Astrocyte (in vitro differentiated cells and primary cell): ENCODE measurements at places on chromosomes 1 and 21. TPM values are rescaled to one million over a fixed set of nuclear protein-coding genes. Genes with fewer than 3 reads are reported as not detected.

DNA sequence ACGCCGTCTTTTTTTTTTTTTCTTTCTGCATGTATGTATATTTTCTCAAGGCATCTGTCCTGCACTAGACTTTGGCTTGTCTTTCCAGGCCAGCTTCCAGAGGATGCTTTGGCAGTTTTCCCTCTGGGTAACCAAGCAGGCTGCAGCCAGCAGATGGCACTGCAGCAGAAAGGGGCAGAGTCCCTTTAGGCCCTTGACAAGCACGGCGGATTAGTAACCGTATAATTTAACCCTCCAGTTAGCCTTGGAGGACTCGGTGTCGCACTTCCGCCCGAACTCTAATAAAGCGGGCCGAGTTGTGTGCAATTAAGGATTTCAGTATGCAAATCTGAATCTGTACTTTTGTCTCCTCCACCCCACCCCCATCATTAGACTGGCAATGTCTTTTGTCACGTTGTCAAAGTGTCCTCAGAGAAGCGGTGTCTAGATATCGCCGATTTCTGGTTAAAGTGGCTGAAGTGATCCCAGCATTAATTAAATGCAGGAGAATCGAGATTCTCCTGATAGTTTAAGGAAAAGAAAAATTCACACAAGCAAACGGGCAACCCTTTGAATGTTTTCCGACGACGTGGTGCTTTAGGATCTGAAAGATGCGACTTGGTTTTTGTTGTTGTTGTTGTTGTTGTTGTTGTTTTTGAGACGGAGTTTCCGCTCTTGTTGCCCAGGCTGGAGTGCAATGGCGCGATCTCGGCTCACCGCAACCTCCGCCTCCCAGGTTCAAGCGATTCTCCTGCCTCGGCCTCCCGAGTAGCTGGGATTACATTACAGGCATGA, 1.1 kb upstream of the TMEM167B start:
- no peaks in the 10 kb centered on the region for H3K27me3 ChIP-seq
- H3K27ac ChIP-seq = no peak overlapping the region
- peaks cover 24% of the 10 kb centered on the region for H3K4me1 ChIP-seq
- peak; percentile 70 for DNase-seq
- H3K36me3 ChIP-seq = peaks cover 4% of the 10 kb centered on the region

Gene KCNK2
- 0.16 TPM in 1 of 2 replicates, not detected in the other for total RNA-seq

GRCh38 chr1:42328916-42329496, 6.0 kb downstream of the FOXJ3 start:
- no peaks in the 10 kb centered on the region for H3K27me3 ChIP-seq
- peaks cover 8% of the 10 kb centered on the region for H3K4me1 ChIP-seq
- H3K4me3 ChIP-seq = no peak overlapping the region
- no peak for DNase-seq
- no peak overlapping the region for H3K27ac ChIP-seq

DNA sequence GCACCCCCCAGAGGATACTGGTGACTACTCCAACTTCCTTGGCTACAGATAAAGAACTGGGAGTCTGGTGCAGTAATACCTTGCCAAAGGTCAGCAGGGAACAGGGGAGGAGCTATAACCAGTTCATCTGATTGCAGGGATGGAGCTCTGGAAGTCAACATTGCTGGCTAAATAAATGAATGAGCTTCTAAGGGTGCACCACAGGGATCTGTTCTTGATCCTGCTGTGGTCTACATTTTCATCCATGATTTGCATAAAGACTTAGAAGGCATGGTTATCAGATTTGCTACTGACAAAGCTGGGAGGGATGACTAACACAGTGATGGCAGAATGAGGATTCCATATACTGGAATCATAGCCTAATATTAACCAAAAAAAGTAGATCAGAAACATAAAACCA, 18.3 kb downstream of the PLEKHA6 start:
- DNase-seq = peak; percentile 69
- peaks cover 9% of the 10 kb centered on the region for H3K4me1 ChIP-seq
- no peak overlapping the region for H3K27ac ChIP-seq
- no peaks in the 10 kb centered on the region for H3K36me3 ChIP-seq
- H3K27me3 ChIP-seq = peaks cover 7% of the 10 kb centered on the region
- H3K4me3 ChIP-seq = no peak overlapping the region

DNA sequence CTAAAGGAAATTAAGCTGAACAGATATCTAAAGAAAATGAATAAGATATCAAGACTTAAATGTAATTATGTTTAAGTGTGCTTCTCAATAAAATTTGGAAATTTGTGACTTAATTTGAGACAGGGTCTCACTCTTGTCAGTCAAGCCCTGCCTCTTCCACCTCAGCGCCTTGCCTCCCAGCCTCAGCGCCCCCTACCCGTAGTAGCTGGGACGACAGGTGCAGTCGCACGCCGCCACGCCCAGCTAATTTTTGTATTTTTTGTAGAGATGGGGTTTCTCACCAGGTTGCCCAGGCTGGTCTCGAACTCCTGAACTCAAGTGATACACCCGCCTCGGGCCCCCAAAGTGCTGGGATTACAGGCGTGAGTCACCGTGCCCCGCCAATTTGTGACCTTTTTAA, 117.0 kb downstream of the CLEC20A start:
- H3K36me3 ChIP-seq = no peaks in the 10 kb centered on the region
- no peak overlapping the region for H3K27ac ChIP-seq
- H3K27me3 ChIP-seq = no peaks in the 10 kb centered on the region
